Adrenal gland (tissue), 19 donors: ENCODE measurements at places on chromosomes 7 and 10.
A peak's percentile ranks its signal among the peaks of the same experiment; 100 is the strongest.

- no peak for DNase-seq
These were observed 70.1 kb downstream of the NPSR1 start for GRCh38 chr7:34728156-34728555.

- DNase-seq, result no peak
These were observed 159.2 kb upstream of the ITGB1 start for GRCh38 chr10:33117230-33117629.

- DNase-seq, result no peak
These were observed 682.3 kb upstream of the IGFBP3 start for GRCh38 chr7:46603296-46603752.

- peak; percentile 19 for DNase-seq
These were observed 2.5 kb downstream of the SNCG start for GRCh38 chr10:86960863-86961434.

GRCh38 chr7:124689523-124689922, 76.1 kb downstream of the GPR37 start:
- DNase-seq, result no peak
